CD4-positive, alpha-beta memory T cell (primary cell): ENCODE measurements at places on chromosomes 16 and 17. TPM values are rescaled to one million over a fixed set of nuclear protein-coding genes. Genes with fewer than 3 reads are reported as not detected.

- H3K4me3 ChIP-seq: no peak overlapping the region
- H3K36me3 ChIP-seq: peaks cover 19% of the 10 kb centered on the region
- H3K27me3 ChIP-seq: no peaks in the 10 kb centered on the region
Measured at GRCh38 chr16:69794486-69794885, 32.4 kb downstream of the WWP2 start.

DNA sequence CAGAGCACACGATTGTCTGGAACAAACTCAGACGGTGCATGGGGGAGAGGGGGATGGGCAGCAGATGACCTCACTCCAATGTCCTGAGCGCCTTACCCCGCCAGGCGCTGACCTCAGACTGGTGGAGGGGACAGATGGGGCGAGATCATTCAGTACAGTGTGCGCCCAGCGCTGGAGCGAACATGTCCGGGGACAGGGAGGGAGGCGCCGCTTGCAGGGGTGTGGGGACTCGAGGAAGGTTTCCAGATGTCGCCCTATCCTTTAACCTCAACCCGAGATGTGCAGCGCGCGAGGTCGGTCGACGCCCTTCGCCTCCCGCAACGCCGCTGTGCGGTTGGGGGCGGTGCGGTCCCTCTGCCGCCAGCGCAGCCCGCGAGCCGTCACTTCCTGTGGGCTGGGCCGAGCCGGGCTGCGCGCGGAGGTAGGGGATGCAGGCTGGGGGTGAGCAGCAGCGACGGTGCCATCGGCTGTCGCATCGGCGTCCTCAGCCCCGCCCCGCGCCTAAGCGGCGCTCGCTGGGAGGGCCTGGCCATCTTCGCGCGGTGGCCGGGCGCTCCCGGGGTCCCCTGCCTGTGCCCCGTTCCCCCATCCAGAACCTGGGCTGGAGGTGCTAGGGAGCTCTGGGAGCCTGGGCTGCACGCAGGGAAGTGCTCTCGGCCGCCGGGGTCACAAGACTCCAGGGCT, 5.3 kb upstream of the CDR2L start:
- peak overlapping the region; percentile 30 for H3K27ac ChIP-seq
- no peaks in the 10 kb centered on the region for H3K27me3 ChIP-seq
- H3K36me3 ChIP-seq: no peaks in the 10 kb centered on the region

- H3K36me3 ChIP-seq: peaks cover 9% of the 10 kb centered on the region
- no peaks in the 10 kb centered on the region for H3K27me3 ChIP-seq
- H3K4me3 ChIP-seq: peak overlapping the region; percentile 9
Measured at GRCh38 chr17:77407321-77408277, 266.8 kb downstream of the SEC14L1 start.

DNA sequence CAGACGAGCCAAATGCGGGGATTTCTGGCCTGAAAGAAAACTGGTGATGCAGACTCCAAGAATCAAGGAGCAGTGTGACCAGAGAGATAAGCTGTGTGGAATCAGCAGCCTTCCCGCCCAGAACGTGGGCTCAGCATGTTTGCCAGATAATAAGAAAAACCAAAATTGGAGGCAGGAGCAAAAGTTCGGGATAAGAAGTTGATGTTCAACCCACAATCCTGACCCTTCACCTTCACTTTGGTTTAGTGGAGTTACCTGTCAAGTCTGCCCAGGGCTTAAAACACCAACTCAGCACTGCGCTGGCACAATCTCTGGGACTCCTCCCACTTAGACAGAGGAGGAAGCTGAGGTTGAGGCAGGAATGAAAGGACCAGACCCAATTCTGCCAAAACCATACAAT, 3.1 kb downstream of the SLC43A2 start:
- peaks cover 22% of the 10 kb centered on the region for H3K4me1 ChIP-seq
- peaks cover 8% of the 10 kb centered on the region for H3K27me3 ChIP-seq
- H3K36me3 ChIP-seq: no peaks in the 10 kb centered on the region

DNA sequence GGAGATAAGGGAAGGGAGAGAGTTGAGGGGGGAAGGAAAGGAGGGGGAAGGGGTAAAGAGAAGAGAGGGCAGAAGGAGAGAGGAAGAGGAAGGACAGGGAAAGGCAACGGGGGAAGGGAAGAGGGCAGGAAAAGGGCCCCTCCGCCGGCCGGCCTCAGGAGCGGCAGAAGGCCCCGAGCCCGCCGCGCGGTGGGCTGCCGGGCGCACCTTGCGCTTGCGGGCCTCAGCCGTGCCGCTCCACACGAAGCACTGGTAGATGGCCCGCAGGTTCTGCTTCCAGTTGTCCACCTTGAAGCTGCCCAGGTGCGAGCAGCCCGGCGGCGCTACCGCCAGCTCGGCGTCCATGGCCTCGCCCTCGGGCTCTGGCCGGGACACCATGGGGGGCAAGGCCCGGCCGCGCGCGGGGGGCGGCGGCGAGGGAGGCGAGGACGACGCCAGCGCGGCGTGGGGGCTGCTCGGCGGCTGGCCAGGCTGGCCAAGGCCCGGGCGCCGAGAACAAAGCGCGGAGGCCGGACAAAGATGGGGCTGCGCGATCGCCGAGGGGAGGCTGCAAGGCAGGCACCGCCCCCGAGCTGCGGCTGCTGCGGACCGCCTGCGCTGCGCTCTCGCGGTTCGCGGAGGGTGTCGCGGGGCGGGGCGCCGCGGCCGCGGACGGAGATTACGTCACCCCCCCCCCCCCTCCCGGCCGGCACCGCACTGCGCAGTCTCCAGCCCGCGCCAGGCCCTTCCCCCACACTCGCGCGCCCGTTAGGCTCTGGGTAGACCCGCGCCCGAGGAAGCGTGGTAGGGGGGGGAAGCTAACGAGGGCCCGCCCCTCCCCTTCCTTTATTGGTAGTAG, at the start of gene USP22:
USP22 (minus strand) TSS at position 554 of the 838 bp plus-strand sequence; CDS start at position 378, 176 bp downstream.
- no peaks in the 10 kb centered on the region for H3K36me3 ChIP-seq
- H3K4me1 ChIP-seq: peaks cover 30% of the 10 kb centered on the region
- DNase-seq: no peak

DNA sequence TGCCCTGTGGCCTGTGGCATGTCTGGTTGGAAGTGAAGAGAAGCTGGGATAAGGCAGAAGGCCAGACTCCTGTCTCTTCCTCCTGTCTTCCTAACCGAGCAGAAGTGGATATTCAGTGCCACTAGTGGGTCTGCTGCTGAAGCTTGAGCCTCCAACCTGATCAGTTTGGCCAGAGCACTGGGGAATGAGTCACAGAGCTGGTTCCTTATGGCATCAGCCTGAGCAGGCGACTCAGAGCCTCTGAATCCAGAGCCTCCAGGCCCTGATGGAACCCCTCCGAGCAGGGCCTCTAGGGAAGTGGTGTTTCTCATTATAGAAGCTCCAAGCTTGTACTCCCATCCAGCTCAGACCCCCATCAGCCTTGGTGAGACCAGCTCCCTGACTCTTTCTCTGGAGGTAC, 2.0 kb downstream of the WSCD1 start:
- DNase-seq: no peak
- no peak overlapping the region for H3K4me3 ChIP-seq
- H3K4me1 ChIP-seq: peaks cover 8% of the 10 kb centered on the region

- no peaks in the 10 kb centered on the region for H3K4me1 ChIP-seq
- no peak overlapping the region for H3K4me3 ChIP-seq
- H3K36me3 ChIP-seq: peaks cover 3% of the 10 kb centered on the region
- H3K27me3 ChIP-seq: no peaks in the 10 kb centered on the region
- DNase-seq: no peak
Measured at GRCh38 chr17:17575360-17576251, 15.9 kb downstream of the PEMT start.

- H3K4me1 ChIP-seq: no peaks in the 10 kb centered on the region
- DNase-seq: no peak
- H3K4me3 ChIP-seq: no peak overlapping the region
Measured at GRCh38 chr17:15334266-15334665, 7.1 kb downstream of the TEKT3 start.

- no peak overlapping the region for H3K27ac ChIP-seq
- H3K4me3 ChIP-seq: no peak overlapping the region
- no peaks in the 10 kb centered on the region for H3K27me3 ChIP-seq
- H3K4me1 ChIP-seq: no peaks in the 10 kb centered on the region
- no peak for DNase-seq
- no peaks in the 10 kb centered on the region for H3K36me3 ChIP-seq
Measured at GRCh38 chr16:66619534-66620428, 15.3 kb downstream of the CMTM3 start.

Gene MYCBPAP
- total RNA-seq: 6.8 TPM

Gene WIPF2
- 34.4 TPM for total RNA-seq

Gene HOXB3
- 11.2 TPM for total RNA-seq

Gene CPNE2
- 3.8 TPM for total RNA-seq

Gene RNF222
- 0.15 TPM for total RNA-seq

Gene SSTR5
- total RNA-seq: not detected

Gene STH
- not detected for total RNA-seq

Gene TBC1D3I
- 0.91 TPM for total RNA-seq
